Dermis microvascular lymphatic vessel endothelial cell (primary cell): ENCODE measurements at places on chromosomes 16 and 17.

DNA sequence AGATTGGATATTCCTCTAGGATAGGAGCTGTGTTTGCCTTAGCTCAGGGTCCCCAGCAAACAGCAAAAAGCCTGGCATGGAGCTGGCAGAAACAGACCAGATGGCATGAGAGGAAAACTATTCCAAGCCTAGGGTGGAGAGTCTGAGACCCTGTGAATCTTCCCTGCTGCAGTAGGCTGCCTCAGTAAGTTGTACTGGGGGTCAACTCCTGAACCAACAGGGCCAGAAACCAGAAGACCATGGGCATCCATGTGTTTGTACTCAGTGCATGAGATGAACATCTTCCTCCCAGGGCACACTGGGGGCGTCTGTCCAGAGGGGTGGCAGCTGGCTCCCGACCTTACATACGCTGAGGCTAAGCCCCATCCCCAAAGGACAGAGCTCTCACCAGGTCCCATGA is 214.4 kb downstream of the C16orf78 start:
- no peak for DNase-seq

- DNase-seq, result no peak
These were observed 200.1 kb downstream of the KCNJ2 start for GRCh38 chr17:70369391-70369790.

GRCh38 chr16:12480916-12481315 is 322.8 kb downstream of the CPPED1 start:
- no peak for DNase-seq

DNA sequence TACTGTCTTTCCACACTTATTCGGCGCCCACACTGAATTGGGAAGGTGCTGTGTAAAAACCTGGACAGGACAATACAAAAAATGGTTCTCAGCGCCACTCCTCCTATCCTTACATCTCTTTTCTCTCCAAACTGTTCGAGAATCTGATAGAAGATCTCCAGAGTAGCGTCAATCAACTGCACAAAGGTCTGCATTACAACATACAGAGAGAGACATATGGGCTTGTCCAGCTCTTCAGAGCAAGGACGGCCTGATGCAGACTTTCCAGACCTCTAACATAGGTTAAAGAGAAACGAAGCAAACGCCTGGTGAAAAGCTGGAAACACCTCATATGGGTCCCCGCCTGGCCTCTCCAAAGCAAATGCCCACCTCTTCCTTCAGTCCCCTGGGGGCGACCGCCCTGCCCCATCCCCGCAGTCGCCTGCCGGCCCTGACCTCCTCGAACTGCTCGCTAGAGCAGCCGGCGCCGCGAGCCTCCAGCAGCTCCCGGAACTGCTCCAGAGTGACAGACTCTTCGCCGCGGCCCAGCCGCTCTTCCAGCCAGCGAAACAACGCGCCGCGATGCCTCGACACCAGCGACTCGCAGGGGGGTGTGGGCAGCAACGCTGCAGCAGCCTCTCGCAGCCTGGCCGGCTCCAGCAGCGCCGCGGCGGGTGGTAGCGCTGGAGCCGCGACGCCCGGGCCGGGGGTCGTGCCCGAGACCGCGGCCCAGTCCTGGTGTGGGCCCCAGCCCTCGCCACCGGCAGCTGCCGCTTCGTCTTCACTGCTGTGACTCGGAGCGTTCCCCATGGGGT is 526 bp downstream of the ZZEF1 start:
- DNase-seq, result no peak

DNA sequence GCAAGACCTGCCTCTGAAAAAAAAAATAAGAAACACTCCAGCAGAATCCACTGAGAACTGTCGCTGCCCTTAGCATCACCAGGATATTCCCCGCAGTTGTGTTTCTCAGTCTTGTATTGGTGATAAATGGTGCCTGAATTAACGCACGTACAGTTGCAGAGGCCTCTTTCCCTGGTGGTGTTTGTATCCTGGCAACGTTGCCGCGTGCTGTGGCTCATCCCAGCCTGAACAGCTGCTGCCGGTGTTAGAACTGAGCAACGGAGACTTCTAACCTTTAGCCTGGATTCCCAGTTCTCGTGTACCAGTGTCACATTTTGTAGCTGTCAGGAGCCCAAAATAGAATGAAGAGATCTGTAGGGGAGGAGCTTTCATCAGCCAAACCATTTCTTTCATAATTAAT is 4.8 kb downstream of the MLYCD start:
- DNase-seq, result no peak

DNA sequence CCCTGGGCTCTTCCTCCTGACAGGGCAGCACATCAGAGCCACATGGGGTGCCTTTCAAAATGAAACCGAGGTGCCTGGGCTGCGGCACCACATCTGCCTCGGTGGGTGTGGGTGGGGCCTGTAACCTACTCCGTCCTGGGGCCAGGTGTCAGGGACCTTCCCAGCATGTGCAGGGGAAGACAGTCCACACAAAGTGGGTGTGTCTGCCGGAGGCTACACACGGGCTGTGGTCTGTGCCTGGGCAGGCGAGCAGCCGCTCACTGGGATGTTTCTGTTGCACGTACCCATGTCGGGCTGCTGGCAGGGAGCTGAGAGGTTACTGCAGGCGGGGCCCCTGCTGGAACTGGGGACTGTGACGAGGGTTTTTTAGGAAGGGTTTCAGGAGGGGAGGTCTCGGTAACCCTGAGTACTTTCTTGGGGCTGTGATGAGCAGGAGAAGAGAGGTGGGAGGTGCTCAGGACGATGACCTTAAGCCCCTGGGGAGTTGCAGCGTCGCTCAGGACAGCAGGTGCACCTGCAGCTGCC is 351.2 kb downstream of the SEC14L1 start:
- no peak for DNase-seq

- DNase-seq, result no peak
These were observed 3.3 kb downstream of the TSPOAP1 start for GRCh38 chr17:58325289-58325726.

- DNase-seq, result no peak
These were observed 7.3 kb downstream of the HSD11B2 start for GRCh38 chr16:67438098-67438791.

DNA sequence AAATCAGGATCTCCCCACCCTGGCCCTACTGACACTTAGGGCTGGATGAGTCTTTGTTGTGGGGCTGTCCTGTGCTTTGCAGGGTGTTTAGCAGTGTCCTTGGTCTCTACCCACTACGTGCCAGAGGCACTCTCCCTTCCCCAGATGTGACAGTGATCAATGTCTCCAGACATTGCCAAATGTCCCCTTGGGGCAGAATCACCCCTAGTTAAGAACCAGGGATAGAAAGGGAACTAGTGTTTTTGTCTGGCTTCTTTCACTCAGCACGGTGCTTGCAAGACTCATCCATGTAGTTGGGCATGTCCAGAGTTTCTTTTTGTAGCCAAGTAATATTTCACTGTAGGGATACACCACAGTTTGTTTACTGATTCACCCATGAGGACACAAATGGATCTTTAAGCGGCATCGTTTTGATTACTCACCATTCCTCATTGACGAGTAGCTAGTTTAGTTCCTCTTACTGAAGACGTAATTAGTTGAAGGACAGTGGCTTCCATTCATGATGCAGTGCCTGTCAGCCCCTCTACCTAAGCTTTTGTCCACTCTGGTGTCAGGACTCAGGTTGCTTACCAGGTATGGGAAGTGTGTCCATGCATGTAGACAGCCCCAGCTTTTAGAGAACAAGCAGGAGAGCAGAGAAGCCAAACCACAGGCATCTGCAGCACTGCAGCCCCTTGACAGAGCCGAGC is 26.0 kb upstream of the ITGB4 start:
- DNase-seq, result no peak

GRCh38 chr17:57256708-57257112 is 387 bp downstream of the MSI2 start:
- no peak for DNase-seq

DNA sequence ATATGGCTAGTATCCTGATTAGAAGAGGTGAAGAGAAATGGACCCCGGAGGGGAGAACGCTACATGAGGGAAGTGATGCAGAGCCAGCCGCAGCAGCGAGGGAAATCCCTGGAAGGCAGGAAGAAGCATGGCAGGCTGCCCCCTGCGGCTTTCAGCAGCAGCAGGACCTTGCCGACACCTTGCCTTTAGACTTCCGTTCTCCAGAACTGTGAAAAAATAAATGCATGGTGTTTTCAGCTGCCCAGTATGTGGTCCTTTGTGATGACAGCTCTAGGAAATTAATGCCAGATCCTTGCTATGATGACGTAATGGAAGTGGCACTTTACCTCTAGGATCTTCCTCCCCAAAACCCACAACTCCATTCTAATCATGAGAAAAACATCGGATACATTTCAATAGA is 9.7 kb upstream of the ZFP1 start:
- DNase-seq, result peak; percentile 54

- DNase-seq, result no peak
These were observed 265.7 kb upstream of the KCNJ16 start for GRCh38 chr17:69809331-69809730.

- no peak for DNase-seq
These were observed 51.2 kb upstream of the TOB1 start for GRCh38 chr17:50917418-50917743.

GRCh38 chr16:68790130-68790761 is 53.1 kb upstream of the TANGO6 start:
- no peak for DNase-seq

GRCh38 chr16:24717411-24717810 is 12.0 kb upstream of the TNRC6A start:
- no peak for DNase-seq

DNA sequence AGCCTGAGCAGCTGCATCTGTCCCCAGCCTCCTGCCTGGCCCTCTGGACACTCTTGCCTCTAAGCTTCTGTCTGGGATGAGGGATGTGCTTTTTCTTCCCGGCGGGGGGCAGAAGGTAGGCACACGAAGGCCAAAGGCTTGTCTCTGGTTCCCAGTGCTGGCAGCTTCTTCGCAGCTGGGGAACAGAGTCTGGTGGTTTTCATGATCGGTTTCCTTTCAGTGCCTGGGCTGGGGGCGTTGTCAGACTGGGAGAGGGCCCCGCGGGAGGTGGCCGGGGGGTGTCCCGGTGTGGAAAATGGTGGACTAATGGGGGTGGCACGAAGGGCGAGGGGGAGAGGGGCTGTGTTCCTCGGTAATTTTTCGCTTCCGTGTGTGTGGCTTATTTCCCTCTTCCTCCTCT is 988 bp downstream of the RAP1GAP2 start:
- no peak for DNase-seq

- DNase-seq, result no peak
These were observed 518.1 kb downstream of the KCNJ2 start for GRCh38 chr17:70687421-70687820.

GRCh38 chr17:30958187-30958586 is 12.7 kb upstream of the RNF135 start:
- DNase-seq, result no peak

DNA sequence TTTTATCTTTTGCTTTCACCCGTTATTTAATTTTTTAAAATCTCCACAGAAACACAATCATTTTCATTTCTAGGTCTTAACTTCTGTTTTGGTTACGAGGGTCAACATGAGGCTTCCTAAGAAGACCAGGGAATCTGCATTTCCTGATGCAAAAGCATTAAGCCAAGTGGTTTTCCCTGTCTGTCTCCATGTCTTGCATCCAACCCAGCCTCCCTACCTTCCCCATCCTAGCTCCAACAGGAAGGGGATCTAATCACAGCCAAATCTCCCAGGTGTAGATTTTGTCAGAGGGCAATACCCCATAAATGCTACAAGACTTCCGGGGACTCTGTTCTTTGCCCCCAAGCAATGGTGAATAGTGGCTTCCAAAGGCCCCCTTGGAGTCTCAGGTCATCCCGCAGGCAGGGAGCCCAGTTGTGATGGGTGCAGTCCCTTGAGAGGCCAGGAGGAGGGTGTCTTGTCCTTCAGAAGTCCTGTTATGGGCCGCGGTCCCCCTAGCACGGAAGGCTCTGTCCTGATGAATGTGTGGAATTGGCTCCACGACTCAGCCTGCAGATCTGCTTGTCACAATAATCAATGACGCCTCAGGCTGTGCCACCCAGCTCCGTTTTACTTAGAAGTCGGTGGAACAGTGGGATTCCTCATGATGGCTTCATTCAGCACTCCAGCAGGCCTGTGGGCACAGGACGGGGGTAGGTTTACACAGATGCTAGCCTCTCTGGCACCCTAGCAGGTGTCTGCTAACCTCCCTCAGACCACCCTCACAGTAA is 141.1 kb downstream of the RGS9 start:
- no peak for DNase-seq

DNA sequence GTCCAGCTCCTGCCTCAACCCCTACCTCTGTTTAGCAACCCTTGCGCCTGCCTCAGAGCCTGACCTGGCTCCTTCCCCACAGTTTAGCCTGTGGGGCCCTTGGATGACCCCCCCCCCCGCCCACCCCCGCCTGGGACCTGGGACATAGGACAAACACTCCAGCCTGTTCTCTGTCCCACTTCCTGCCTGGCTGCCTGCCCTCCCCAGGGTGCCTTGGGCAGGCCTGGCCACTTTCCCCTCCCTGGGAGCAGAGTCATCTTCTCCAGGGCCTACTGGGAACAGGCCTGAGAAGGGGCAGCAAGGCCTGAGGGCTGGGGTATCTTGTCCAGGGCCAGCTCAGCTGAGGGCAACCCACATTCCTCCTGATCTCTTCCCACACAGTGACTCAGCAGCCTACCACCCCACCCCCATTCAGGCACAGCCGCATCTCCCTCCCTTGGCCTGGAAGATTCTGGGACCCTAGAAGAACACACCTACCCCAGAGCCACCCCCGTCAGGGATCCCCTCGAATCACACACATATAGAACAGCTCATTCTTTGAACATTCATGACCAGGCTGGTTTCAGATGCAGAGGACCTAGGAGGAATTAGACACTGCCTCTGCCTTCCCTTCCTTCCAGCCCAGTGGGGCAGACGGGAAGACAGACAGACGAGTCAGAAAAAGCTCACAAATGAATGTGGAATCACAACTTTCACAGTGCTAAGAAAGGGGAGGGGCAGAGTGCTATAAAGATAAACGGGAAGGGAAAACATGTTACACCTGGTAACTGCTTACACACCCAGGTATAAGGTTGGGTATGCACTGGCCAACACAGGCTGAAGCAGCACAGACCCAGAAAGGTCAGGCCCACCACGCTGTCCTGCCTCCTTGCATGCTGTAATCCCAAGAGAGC is 6.0 kb downstream of the FHOD1 start:
- DNase-seq, result peak; percentile 52

- no peak for DNase-seq
These were observed 29.8 kb downstream of the CNGB1 start for GRCh38 chr16:57941016-57941664.

DNA sequence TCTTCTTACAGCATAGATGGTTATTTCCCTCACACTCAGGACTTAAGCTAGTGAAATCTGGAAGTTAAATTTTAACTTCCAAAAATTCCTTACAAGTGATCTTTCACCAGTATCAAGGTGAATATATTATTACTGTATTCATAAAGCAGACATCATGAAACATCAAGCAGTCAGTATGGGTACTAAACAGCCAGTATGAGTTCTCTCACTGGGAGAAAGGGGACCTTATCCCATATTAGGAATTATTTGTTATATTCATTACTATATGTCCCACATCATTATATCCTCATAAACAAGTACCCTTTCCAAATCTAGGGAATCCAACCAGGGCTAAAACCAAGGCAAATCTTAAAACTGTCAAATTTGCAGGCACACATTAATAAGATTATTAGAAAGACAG is 15.3 kb downstream of the NUFIP2 start:
- DNase-seq, result no peak

- no peak for DNase-seq
These were observed 14.7 kb downstream of the TMC5 start for GRCh38 chr16:19432429-19432828.
